ENCODE measurements at places on chromosomes 5 and 9.

GRCh38 chr9:91222457-91222856 is 139.3 kb downstream of the AUH start:
- DNase-seq, result no peak

DNA sequence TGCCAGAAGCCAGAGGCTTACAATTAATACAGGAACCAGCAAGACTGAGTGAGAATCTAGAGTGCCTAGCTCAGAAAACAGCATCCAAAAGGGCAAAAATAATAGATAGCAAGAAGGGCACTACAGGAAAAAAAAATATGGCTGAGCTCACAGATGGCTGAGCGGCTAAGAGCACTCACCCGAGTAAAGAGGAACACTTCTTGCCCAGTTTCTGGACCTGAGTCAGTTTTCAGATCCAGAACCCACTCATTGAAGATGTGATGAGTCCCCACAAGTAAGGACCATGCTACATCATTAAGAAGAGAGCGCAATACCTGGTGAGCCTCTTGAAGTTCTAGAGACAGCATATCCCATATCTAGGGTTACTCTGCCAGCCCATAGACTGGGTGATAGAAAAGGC is 65.5 kb upstream of the MAP3K1 start:
- DNase-seq, result no peak

- no peak for DNase-seq
These were observed 635.4 kb downstream of the NR2F1-AS1 start for GRCh38 chr5:92945605-92946097.

GRCh38 chr9:4066120-4066519 is 233.7 kb downstream of the GLIS3 start:
- DNase-seq, result no peak

DNA sequence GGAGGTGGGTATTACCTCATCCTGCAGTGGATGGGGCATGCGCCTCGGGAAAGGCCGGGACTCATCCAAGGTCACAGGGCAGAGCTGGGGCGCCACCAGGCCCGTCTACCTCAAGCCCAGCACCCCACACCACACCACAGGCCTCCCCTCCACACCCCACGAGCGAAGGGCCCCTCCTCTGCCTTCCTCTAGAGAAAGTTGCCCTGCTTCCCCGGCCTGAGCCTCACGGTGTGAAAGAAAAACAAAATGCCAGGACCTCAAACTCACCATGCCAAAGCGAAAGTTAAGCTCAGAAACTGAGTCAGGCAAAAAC is 161.1 kb downstream of the COL23A1 start:
- DNase-seq, result no peak

- DNase-seq, result no peak
These were observed 101.4 kb downstream of the NDFIP1 start for GRCh38 chr5:142210011-142210410.

DNA sequence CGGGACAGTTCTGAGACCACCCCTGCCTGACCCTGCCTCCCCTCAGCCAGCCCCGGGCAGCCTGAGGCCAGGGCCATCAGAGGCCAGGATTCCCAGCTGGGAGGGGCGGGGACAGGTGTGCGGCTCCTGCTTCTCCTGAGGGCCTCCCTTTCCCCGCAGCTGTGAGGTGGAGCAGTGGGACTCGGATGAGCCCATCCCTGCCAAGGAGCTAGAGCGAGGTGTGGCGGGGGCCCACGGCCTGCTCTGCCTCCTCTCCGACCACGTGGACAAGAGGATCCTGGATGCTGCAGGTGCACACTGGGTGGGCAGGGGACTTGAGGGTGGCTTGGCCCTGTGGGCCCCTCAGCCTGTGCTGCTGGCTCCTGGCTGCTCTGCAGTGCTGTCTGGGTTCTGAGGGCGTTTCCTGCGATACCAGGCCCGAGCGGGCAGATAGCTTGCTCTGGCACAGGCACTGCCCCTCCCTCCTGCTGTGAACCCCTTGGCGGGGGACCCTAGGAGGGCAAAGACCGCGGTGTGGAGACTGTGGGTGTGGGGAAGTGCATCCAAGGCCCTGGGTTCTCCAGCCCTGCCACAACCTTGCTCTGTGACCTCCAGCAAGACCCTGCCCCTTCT is 2.3 kb downstream of the GRHPR start:
- DNase-seq, result no peak

GRCh38 chr5:59760785-59761348 is 132.7 kb downstream of the PDE4D start:
- DNase-seq, result no peak

DNA sequence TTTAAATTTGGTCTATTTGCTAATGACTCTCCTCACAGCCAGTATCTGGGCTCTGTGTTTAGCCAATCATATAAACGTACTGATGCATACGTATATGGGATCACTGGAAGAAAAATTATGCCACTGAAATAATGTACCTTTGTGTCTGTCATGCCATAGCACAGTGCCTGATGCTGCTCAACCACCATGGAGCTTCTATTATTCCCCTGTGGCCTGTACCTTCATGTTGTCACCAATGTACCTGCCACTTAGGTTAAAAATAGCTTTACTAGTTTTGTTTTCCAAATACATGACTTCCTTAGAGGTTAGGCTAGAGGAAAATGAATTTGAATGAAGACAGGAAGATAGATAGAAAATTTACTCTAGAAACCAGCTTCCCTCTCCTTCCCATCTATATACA is 34.6 kb downstream of the HACD4 start:
- DNase-seq, result no peak
